Heart left ventricle (tissue), 16 donors: ENCODE measurements at places on chromosomes 1 and 21. TPM values are rescaled to one million over a fixed set of nuclear protein-coding genes. Genes with fewer than 3 reads are reported as not detected.

GRCh38 chr1:247548769-247549182 is at the start of gene GCSAML:
GCSAML (plus strand) TSS chr1:247549134; CDS start chr1:247549192, 58 bp downstream.
- no peaks in the 10 kb centered on the region for H3K4me1 ChIP-seq
- H3K27me3 ChIP-seq: no peaks in the 10 kb centered on the region
- H3K36me3 ChIP-seq: no peaks in the 10 kb centered on the region
- DNase-seq: no peak

ITLN2 gene
- not detected for total RNA-seq

GRCh38 chr1:66330722-66331141 is 203.2 kb upstream of the SGIP1 start:
- H3K27ac ChIP-seq: no peak overlapping the region
- no peaks in the 10 kb centered on the region for H3K36me3 ChIP-seq

- no peaks in the 10 kb centered on the region for H3K4me1 ChIP-seq
- no peaks in the 10 kb centered on the region for H3K36me3 ChIP-seq
- no peak overlapping the region for H3K27ac ChIP-seq
- H3K4me3 ChIP-seq: no peak overlapping the region
Measured at GRCh38 chr21:39373634-39374033, 24.7 kb upstream of the HMGN1 start.

DNA sequence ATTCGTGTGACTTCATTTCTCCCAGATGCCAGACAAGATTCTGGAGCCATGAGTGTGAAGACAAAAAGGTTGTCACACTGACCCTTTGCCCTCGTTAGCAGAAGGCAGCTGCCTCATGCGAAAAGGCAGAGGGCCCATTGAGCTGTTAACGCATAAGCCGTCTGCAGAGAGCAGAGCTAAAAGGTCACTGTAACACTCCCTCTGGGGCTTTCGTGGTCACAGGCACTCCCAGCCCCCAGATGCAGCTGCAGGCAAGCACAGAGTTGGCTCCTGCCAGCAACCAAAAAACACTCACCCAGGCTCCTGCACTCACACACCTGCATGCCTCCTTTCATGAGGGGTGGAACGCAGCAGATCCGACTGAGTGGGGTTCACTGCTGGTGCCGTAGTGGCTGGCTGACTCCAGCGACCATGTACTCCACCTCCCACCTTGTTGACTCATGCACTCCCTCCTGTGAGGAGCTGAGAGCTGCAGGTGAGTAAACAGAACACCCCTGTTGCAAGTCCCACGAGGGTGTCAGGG is 287.5 kb downstream of the SMYD3 start:
- no peak for DNase-seq
- H3K4me1 ChIP-seq: no peaks in the 10 kb centered on the region
- H3K4me3 ChIP-seq: no peak overlapping the region
- no peaks in the 10 kb centered on the region for H3K36me3 ChIP-seq

GRCh38 chr1:107477233-107477632 is 336.4 kb downstream of the NTNG1 start:
- no peak overlapping the region for H3K27ac ChIP-seq
- DNase-seq: no peak
- no peaks in the 10 kb centered on the region for H3K27me3 ChIP-seq
- H3K36me3 ChIP-seq: no peaks in the 10 kb centered on the region
- no peaks in the 10 kb centered on the region for H3K4me1 ChIP-seq

GRCh38 chr21:27570306-27570868 is 603.5 kb upstream of the ADAMTS5 start:
- H3K4me3 ChIP-seq: no peak overlapping the region
- H3K4me1 ChIP-seq: no peaks in the 10 kb centered on the region
- no peaks in the 10 kb centered on the region for H3K27me3 ChIP-seq
